Thyroid gland (tissue), 4 donors: ENCODE measurements at places on chromosomes 4 and X. TPM values are rescaled to one million over a fixed set of nuclear protein-coding genes. Genes with fewer than 3 reads are reported as not detected.

REST gene
- 50.3 TPM for total RNA-seq

MSANTD1 gene
- 4.9 TPM for total RNA-seq

- H3K4me3 ChIP-seq, result no peak overlapping the region
- DNase-seq, result no peak
- peaks cover 46% of the 10 kb centered on the region for H3K36me3 ChIP-seq
- no peaks in the 10 kb centered on the region for H3K4me1 ChIP-seq
- no peaks in the 10 kb centered on the region for H3K27me3 ChIP-seq
These were observed 38.9 kb downstream of the SMC1A start for GRCh38 chrX:53383376-53384076.

GRCh38 chrX:66030505-66031317, 9.2 kb downstream of the VSIG4 start:
- H3K27me3 ChIP-seq, result no peaks in the 10 kb centered on the region
- no peak overlapping the region for H3K4me3 ChIP-seq
- no peak for DNase-seq
- H3K27ac ChIP-seq, result no peak overlapping the region

- no peak overlapping the region for H3K4me3 ChIP-seq
- no peaks in the 10 kb centered on the region for H3K4me1 ChIP-seq
- no peaks in the 10 kb centered on the region for H3K27me3 ChIP-seq
- no peak for DNase-seq
- H3K36me3 ChIP-seq, result no peaks in the 10 kb centered on the region
- H3K27ac ChIP-seq, result no peak overlapping the region
These were observed 173.0 kb upstream of the EMCN start for GRCh38 chr4:100690812-100691211.

- H3K4me3 ChIP-seq, result no peak overlapping the region
- peaks cover 12% of the 10 kb centered on the region for H3K4me1 ChIP-seq
- no peaks in the 10 kb centered on the region for H3K27me3 ChIP-seq
- H3K36me3 ChIP-seq, result no peaks in the 10 kb centered on the region
- H3K27ac ChIP-seq, result no peak overlapping the region
These were observed 158.5 kb downstream of the ZNF518B start for GRCh38 chr4:10298681-10299080.

- no peaks in the 10 kb centered on the region for H3K4me1 ChIP-seq
- H3K4me3 ChIP-seq, result no peak overlapping the region
- H3K27ac ChIP-seq, result no peak overlapping the region
- peaks cover 8% of the 10 kb centered on the region for H3K36me3 ChIP-seq
- H3K27me3 ChIP-seq, result no peaks in the 10 kb centered on the region
- DNase-seq, result no peak
These were observed 38.1 kb downstream of the HELQ start for GRCh38 chr4:83417566-83417965.

- H3K4me3 ChIP-seq, result no peak overlapping the region
- no peaks in the 10 kb centered on the region for H3K36me3 ChIP-seq
- no peaks in the 10 kb centered on the region for H3K27me3 ChIP-seq
- no peak overlapping the region for H3K27ac ChIP-seq
These were observed 90.3 kb upstream of the GRIA3 start for GRCh38 chrX:123093792-123094191.

DNA sequence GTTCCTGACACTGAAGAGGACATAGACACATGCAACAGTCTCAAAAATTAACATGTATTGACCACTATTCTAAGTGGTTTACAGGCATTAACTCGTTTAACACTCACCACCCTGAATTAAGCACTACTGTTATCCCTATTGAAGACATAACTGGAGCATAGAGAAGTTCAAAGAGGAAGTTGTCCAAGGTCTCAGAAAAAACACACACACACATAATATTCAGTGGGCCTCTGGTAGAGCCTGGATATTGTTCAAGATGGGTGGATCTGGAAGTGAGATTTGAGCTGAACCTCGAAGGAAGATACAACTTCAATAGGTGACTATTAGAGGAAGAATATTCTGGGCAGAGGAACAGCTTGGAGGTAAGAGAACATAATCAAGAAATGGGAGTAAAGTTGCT, 334.9 kb downstream of the HNRNPD start:
- peaks cover 4% of the 10 kb centered on the region for H3K4me1 ChIP-seq
- H3K4me3 ChIP-seq, result no peak overlapping the region
- no peaks in the 10 kb centered on the region for H3K36me3 ChIP-seq
- H3K27ac ChIP-seq, result no peak overlapping the region
- no peak for DNase-seq
- H3K27me3 ChIP-seq, result no peaks in the 10 kb centered on the region

GRCh38 chrX:23784470-23785331, 1.7 kb downstream of the SAT1 start:
- peak overlapping the region; percentile 59 for H3K4me3 ChIP-seq
- DNase-seq, result peak; percentile 29
- no peaks in the 10 kb centered on the region for H3K36me3 ChIP-seq
- H3K4me1 ChIP-seq, result no peaks in the 10 kb centered on the region
- peak overlapping the region; percentile 94 for H3K27ac ChIP-seq

IL3RA gene
- total RNA-seq, result 2.8 TPM

DNA sequence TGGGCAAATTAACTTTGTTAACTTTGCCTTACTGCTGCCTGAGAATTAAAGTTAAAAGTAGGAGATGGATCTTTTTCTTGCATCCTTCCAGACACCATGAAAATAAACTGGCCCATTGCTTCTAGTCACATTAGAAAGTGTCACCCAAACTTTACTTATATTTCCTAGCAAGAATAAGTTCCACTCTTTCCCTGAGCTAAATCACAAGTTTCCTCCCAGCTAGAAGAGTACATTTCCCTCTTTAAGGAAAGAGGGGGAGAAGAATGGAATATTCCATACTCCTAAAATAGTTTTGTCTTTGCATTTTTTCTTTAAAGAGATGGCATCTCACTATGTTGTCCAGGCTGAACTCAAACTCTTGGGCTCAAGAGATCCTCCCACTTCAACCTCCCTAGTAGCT, 53.8 kb downstream of the TMEM150C start:
- no peaks in the 10 kb centered on the region for H3K36me3 ChIP-seq
- DNase-seq, result no peak
- H3K27me3 ChIP-seq, result no peaks in the 10 kb centered on the region
- H3K4me1 ChIP-seq, result no peaks in the 10 kb centered on the region
- no peak overlapping the region for H3K4me3 ChIP-seq

TSPAN6 gene
- total RNA-seq, result 45.9 TPM

DNA sequence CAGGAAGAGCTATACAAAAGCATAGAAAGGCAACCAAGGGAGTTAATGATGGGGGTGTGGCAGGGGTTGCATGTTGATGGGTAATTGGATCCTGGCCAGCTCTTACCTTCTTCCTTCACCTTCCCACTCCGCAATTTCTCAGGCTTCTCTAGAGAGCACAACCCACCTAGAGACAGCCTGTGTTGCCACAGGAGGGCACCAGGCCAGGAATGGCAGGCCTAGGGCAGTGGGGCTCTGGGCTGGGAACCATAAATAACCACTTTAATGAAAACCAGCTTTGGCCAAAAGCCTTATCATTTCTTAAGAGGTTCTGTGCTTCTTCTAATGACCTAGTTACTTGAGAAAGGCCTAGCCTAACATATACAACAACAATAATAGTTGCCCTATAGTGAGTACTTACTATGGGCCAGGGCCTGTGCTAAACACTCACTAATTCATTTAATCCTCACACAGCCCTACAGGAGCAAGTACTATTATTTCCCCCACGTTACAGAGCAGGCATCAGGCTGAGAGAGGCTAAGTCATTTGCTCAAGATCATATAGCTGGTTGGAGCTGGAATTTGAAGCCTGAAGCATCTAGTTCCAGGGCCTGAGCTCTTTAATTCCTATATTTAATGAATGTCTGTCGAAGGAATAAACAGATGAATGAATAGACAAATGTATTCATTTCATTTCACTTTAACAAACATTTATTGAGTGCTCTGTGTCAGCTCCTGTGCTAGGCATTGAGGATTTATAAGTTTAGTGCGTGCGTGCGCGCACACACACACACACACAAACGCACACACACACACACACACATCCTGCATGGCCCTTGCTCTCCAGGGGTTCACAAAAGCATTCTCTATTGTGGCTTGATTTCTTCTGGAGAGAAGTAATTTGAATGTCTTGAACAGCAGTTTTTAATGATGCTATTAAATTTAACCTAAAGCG, 66.8 kb downstream of the RTL9 start:
- H3K4me3 ChIP-seq, result no peak overlapping the region
- H3K27me3 ChIP-seq, result no peaks in the 10 kb centered on the region
- H3K27ac ChIP-seq, result no peak overlapping the region
- H3K4me1 ChIP-seq, result peaks cover 16% of the 10 kb centered on the region
- peak; percentile 68 for DNase-seq

CABS1 gene
- total RNA-seq, result not detected

GRCh38 chr4:88033309-88033708, 25.9 kb downstream of the PKD2 start:
- H3K4me1 ChIP-seq, result no peaks in the 10 kb centered on the region
- H3K36me3 ChIP-seq, result peaks cover 13% of the 10 kb centered on the region
- peak; percentile 33 for DNase-seq

- DNase-seq, result no peak
- no peaks in the 10 kb centered on the region for H3K36me3 ChIP-seq
- H3K27me3 ChIP-seq, result no peaks in the 10 kb centered on the region
- H3K4me1 ChIP-seq, result no peaks in the 10 kb centered on the region
- no peak overlapping the region for H3K4me3 ChIP-seq
- no peak overlapping the region for H3K27ac ChIP-seq
These were observed 1310.7 kb upstream of the TENM3 start for GRCh38 chr4:180932370-180933001.

- DNase-seq, result no peak
- no peaks in the 10 kb centered on the region for H3K27me3 ChIP-seq
These were observed 5.3 kb upstream of the STBD1 start for GRCh38 chr4:76301068-76301774.

GRCh38 chr4:183722731-183723560, 63.9 kb downstream of the TRAPPC11 start:
- H3K4me3 ChIP-seq, result peak overlapping the region; percentile 35
- no peaks in the 10 kb centered on the region for H3K36me3 ChIP-seq
- no peaks in the 10 kb centered on the region for H3K27me3 ChIP-seq
- no peaks in the 10 kb centered on the region for H3K4me1 ChIP-seq
- H3K27ac ChIP-seq, result peak overlapping the region; percentile 39
- peak; percentile 73 for DNase-seq

FRG1 gene
- total RNA-seq, result 50.9 TPM
